ENCODE measurements at places on chromosomes 5 and 9. TPM values are rescaled to one million over a fixed set of nuclear protein-coding genes. Genes with fewer than 3 reads are reported as not detected.
A peak's percentile ranks its signal among the peaks of the same experiment; 100 is the strongest.

DNA sequence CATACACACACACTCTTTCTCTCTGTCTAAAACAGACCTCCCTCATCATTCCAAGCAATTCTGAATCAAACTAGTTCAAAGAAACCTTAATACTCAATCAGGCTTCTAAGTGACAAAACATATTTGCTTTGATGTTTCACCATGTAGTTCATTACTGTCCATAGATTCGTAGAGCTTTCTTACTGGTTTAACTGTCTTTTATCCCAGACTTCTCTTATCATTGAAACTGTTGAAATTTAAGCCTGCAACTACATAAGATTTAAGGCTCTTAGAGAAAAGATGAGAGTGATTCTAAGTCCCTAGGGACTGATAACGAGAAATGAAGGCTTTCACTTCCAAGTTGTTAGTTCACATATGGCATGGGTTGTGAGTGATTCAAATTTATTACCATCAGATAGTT, 11.0 kb upstream of the PLAC8L1 start:
- no peak for DNase-seq

N4BP3 gene
- total RNA-seq, result 0.79 TPM

GRCh38 chr5:172276214-172276613, 7.3 kb downstream of the UBTD2 start:
- peak; percentile 48 for DNase-seq

GRCh38 chr9:132006677-132007370, 72.8 kb downstream of the MED27 start:
- no peak for DNase-seq

DNA sequence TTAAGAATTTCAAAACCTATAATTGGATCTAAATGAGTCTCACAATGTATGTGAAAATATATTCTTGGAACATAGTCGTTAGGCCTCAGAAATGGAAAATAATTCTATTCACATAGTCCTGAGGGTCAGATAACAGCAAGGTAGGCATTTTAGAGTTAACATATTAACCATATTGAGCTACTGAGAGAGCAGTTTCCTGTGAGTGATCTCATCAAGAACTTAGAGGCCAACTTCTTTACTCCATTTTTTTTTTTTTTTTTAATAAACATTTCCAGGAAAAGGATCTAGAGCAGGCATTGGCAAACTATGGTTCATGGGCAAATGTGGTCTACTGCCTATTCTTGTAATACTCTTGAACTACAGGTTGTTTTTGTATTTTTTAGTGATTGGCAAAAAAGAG, 26.6 kb downstream of the RAB24 start:
- no peak for DNase-seq

BAAT gene
- total RNA-seq, result not detected

DNA sequence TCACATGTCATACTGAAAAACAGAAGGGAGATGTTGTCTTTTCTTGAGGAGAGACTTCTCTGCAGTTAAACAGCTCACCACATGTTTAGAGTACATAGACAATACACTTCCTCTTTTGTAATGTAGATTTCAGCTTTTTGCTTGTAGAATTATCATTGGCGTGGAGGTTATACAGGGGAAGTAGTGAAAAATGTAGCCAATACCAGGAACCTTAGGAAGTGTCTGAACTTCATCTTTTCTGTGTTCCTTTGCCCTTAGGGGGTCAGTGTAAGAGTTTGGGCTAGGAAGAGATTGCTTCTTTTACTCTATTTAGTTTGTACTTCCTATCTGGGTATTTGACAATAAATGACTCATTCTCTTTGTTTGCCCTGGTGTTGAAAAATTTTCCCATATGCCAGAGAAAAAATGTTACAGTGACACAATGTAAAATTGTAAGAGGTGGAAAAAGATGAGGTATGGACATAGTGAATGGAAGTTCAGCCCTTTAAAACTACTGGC, 21.0 kb upstream of the CDKN2B start:
- DNase-seq, result peak; percentile 84

ARAP3 gene
- 8.1 TPM for total RNA-seq

BRD8 gene
- total RNA-seq, result 90.0 TPM

MARCHF11 gene
- total RNA-seq, result not detected

P4HA2 gene
- 261 TPM for total RNA-seq

MCCC2 gene
- 36.0 TPM for total RNA-seq

FOXE1 gene
- total RNA-seq, result 4.7 TPM

DNA sequence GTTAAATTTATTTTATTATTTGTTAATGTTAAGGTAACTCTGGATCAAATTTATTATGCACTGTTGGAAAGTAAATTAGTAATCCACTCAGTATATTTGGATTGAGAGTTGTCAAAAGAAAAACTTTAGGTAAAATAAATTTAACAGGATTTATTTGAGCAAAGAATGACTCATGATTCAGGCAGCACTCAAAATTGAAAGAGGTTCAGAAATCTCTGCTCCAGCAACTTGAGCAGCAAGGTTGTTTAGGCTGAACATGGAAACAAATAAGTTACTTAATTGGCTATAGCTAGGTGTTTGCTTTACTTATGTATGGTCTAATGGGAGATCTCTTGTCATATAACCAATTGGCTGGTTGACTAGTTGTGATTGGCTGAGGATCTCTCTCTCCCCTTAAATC, 296.2 kb upstream of the EDIL3 start:
- no peak for DNase-seq

FRMD3 gene
- total RNA-seq, result 15.5 TPM

SPRY4 gene
- total RNA-seq, result 44.5 TPM

GRCh38 chr9:15541872-15542271, 11.0 kb upstream of the CCDC171 start:
- DNase-seq, result no peak

- DNase-seq, result no peak
These were observed 1841.9 kb downstream of the EFNA5 start for GRCh38 chr5:105828821-105829220.

DNA sequence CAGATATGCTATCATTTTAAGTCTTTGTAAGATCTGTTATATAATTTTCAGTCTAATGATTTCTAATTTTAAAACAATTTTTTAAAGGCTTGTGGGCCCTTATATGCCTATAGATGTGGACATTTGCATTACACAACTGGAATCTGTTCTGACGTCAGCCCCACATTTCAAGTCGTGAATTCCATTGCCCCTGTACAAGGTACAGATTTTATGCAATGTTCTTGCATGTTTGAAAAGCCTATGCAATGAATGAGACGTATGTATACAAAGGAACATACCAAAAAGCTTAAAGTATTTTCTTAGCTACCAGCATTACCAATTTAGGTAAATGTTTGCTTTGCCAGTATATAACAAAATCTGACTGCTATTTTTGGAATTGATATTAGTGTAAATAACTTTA, 77.2 kb downstream of the ITGA1 start:
- DNase-seq, result no peak

MEF2C gene
- total RNA-seq, result 39.3 TPM

GRCh38 chr5:62578540-62578939, at the start of gene LRRC70:
Gene LRRC70 (plus strand): TSS chr5:62578819. CDS start chr5:62579439, 620 bp downstream.
- no peak for DNase-seq

- no peak for DNase-seq
These were observed 194.4 kb downstream of the TAF11L14 start for GRCh38 chr5:17828681-17829080.

C9 gene
- not detected for total RNA-seq

DNA sequence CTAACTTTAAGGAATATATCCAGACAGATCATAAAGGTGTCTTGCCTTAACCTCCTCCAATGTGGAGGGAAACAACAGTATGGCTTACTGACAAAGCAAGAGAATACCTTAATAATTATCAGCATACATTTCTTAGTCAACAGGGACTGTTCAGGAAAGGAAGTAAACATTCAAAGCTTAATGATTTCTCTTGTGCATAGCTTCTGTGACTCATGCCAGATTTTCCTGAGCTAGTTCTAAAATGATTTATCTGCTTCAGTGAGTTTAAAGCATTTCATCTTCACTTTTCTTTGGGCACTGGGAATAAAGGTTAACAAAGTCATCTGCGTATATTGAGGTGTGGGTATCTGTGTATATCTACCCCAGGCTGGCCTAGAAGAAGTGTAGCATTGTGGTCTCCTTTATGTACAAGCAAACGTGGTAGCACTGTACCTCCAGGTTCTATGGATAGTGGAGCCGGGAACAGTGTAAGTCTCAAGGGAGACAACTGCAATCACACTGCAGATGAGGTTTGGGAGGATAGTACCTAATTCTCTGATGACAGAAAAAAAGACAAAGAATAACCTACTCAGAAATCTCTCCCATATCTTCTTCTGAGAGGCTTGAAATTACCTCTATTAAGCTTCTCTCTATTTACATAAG, 284.1 kb downstream of the HCN1 start:
- DNase-seq, result no peak

GRCh38 chr5:143200781-143201398, 202.6 kb downstream of the NR3C1 start:
- DNase-seq, result no peak

DNA sequence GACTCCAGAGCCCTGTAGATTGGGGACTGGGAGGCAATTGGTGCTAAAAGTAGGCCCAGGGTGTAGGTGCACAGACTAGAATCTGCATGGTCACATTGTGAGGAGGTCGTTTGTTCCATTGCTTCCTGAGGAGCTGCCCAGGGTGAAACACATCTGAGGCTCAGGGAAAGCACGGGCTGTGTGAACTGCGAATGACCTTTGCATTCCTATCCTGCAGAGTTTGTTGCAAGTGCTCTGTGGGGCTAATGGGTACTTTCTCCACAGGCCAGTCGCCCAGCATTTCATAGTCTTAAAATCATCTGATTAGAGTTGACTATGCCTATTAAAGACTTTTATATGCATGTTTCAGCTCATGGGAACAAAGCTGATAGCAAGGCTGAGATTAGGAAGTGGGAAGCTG, 14.4 kb upstream of the SLC46A2 start:
- no peak for DNase-seq

GRCh38 chr9:114613087-114613486, 2.0 kb downstream of the TMEM268 start:
- DNase-seq, result no peak

BTNL3 gene
- not detected for total RNA-seq

SLC6A7 gene
- total RNA-seq, result not detected

GRCh38 chr9:113519426-113520108, 56.0 kb downstream of the RGS3 start:
- no peak for DNase-seq

- no peak for DNase-seq
These were observed 74.5 kb downstream of the C7 start for GRCh38 chr5:40983781-40984180.

DNA sequence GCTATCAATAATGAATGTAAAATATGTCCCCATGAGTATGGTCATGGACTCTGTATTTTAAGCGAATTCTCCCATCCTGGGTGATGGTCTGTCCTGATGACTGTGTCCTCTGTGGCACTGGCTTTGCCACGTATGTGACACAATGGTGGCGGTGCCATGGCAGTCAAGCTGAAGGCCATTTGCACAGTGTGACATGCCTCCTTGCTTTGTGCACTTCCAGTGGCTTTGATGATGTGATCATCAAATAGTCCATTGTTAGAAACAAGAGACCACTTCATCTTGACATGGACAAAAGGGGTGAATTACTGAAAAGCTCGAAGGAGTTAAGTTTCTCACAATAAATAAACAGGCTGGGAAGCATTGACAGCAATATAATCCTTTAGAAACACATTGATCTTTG, 31.0 kb upstream of the PRRC1 start:
- no peak for DNase-seq

- DNase-seq, result no peak
These were observed 253.8 kb upstream of the DAB2 start for GRCh38 chr5:39678534-39678933.

- DNase-seq, result no peak
These were observed 284.3 kb downstream of the ARHGAP26 start for GRCh38 chr5:143054480-143054941.

- DNase-seq, result no peak
These were observed 77.0 kb upstream of the GNA14 start for GRCh38 chr9:77725046-77725694.

FAM153A gene
- total RNA-seq, result not detected

DNA sequence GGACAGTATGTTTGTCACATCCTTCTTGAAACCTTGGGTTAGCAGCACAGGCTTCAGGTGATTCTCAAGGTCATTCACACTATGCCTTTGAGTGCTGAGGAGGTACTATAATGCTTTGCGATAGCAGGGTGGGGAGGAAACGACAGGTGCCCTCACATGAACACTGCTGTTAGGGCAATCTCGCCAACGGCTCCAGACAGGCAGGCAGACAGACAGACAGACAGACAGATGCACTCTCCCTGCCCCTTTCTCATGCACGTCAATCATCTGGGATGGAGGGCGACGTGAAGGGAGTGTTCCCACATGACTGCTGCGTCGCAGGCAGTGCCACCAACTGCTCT, 82.9 kb downstream of the RAPGEF1 start:
- DNase-seq, result no peak

DNA sequence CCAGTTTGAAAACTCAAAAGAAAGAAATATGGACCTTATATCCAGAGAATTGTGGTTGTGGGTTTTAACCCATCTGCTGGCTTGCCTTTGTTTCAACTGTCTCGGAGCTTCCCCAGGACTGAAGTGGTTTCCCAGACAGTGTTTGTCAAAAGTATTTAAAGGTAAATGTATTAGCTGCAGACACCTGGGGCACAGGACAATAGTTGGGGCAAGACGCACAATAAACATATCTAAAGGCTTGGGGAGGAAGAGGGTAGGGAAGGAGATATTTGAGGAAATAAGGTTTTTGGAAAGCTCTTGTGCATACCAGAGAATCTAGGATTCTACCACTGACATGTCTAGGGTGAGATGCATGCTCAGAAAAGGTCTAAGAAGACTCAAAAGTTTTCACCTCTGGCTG, 99.0 kb downstream of the ADAMTS2 start:
- peak; percentile 12 for DNase-seq

DNA sequence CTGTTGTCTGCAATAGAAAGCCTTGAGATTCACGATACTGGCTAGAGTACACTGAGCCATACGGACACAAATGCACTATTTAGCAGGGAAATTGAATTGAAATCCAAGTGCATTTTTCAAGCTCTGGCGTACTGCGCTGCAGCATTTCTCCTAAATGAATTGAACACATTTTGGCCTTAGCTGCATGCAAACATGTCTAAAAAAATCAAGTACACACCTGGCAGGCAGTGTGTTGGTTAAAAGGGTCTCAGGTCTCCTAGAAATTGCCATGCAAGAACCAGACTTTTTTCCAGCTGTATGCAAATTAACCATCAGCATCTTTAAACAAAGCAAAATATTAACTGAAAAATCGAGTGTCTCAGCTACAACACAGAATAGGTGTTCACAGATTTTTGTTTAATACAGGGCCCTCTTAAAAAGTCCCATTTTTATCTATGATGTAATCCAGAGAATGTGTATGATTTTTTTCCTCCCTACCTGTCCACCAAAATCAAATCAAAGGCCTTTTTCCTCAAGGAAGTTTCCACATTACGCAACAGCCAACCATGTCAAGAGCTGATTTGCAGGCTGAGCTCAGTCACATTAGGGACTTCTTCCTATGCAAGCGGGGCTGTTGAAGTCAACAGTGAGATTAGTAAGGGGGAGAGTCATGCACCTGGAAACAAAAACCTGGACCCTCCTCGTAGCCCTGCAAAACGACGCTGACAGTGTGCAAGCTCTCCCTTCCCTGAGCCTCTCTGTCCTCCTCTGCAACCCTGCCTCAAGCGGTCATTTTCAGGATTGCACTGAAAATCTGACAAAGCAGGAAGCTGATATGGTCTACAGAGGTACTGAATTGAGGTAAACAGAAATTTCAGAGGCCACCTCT, 14.1 kb upstream of the SFXN1 start:
- DNase-seq, result peak; percentile 59

GRCh38 chr5:151758141-151758429, 346 bp downstream of the ATOX1 start:
- DNase-seq, result peak; percentile 59
